Kidney (tissue), 22 donors: ENCODE measurements at places on chromosomes 3 and 15.

DNA sequence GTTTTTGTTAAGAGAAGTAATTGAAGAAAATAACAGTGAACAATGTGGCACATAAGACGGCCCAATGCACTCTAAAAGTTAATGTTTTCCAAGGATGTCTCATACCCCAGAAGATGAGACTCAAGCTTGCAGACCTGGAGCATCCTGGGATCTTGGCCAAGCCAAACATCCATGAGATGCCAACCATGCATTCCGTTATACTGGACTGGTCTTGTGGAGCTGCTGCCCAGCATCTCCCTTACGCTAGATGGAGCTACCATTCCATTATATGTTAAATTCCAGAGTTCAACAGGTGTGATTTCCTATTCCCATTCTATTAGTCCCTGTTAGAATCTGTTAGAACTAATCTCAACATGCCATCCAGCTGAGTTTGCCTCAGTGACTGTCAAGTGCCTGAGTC is 181.8 kb downstream of the PDCD6IP start:
- DNase-seq, result peak; percentile 69

DNA sequence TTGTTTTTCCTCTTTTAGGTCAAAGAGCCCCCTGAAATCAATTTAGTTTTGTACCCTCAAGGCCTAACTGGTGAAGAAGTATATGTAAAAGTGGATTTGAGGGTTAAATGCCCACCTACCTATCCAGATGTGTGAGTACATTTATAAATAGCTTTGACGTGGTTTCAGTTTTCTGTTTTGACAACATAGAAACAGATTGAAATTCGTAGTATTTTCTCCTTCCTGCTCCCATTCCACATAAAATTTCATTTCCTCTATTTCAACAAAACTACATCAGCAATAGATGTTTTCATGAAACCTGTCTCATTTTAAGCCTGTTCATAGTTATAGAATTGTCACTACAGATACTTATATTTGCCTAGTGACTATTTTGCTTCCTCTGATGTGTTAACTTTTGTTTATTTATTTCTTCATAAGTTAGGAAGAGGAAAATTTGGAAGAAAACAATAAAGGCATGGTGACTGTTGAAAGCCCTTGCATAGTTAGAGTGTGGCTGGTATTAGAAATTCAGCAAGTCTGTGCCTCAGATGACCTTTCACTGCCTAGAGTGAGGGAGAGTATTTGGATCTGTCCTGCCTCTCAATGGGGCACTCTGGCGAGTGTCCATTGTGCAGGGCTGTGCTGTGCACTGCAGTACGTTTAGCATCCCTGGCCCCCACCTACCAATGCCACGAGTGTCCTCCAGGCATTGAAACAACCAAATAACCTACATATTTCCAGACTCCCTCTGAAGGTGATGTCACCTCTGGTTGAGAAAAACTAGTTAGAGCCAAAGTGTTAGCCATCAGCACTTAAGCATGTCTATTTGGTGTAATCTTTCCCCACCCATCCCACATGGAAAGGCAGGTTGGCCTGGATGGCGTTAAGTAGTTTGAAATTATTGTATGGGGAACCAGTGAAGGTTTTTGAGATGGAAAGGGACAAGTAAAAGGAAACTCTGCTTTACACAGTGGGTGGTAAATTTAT is 5.9 kb downstream of the EIF2AK4 start:
- DNase-seq, result no peak

GRCh38 chr3:71436337-71436736 is 147.2 kb downstream of the FOXP1 start:
- no peak for DNase-seq

DNA sequence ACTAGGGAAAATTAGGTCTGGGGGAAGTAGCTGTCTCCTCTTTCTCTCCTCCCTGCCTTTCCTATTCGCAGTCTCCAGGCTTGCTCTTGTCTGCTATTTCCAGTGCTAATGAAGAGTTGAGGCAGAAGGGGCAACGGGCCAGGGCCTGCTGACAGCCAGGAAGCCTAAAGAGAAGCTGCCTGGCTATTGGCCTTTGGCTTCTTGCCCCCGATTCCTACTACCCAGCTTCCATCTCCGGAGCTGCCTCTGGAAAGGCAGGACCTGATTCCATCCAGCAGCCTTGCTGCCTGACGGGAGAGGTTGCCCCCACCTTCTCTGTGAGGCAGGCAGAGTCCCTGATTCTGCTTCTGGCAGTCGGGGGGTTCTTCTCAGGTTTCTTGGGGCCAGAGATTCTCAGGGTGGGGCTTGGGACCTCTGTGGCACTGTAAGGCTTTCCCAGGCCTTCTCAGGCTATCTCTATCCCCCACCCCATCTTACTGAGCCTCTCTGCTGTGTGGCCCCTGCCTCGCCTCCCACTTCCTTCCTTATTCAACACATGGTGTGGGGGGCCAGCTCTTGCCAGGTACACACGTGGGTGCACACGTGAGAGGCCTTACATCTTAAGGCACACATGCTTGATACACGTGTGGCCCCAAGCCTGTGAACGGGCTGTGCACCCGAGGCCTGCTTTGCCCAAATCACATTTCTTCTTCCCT is 18.2 kb upstream of the JMJD7 start:
- no peak for DNase-seq

GRCh38 chr15:73900095-73900712 is 26.1 kb upstream of the LOXL1 start:
- no peak for DNase-seq

GRCh38 chr15:83734487-83734886 is 80.6 kb downstream of the ADAMTSL3 start:
- DNase-seq, result no peak

GRCh38 chr3:109373933-109374332 is 36.6 kb upstream of the DPPA4 start:
- DNase-seq, result no peak

GRCh38 chr3:72143966-72144717 is 359.2 kb upstream of the PROK2 start:
- peak; percentile 55 for DNase-seq

- DNase-seq, result peak; percentile 90
Observed at GRCh38 chr15:77107531-77108355, 36.8 kb upstream of the TSPAN3 start.

GRCh38 chr3:17032407-17033034 is 147.8 kb downstream of the PLCL2 start:
- no peak for DNase-seq
